ENCODE measurements at places on chromosomes 3 and 15. TPM values are rescaled to one million over a fixed set of nuclear protein-coding genes. Genes with fewer than 3 reads are reported as not detected.

Gene INKA1
- total RNA-seq, result 1.1 TPM

Gene FBXL22
- total RNA-seq, result 0.80 TPM

Gene SLC9C1
- not detected for total RNA-seq

Gene GOLGA8O
- total RNA-seq, result 2.2 TPM

Gene TLNRD1
- total RNA-seq, result 25.8 TPM

Gene CHDH
- 0.62 TPM for total RNA-seq

Gene MANF
- total RNA-seq, result 229 TPM

Gene SYNPR
- total RNA-seq, result not detected

Gene DUOXA2
- not detected for total RNA-seq

Gene SOX14
- not detected for total RNA-seq

Gene ARPP19
- 191 TPM for total RNA-seq

Gene PPM1M
- total RNA-seq, result 48.3 TPM

Gene ZNF385D
- total RNA-seq, result not detected

Gene BFSP2
- total RNA-seq, result not detected

Gene C2CD4B
- 0.58 TPM for total RNA-seq

Gene THUMPD3
- total RNA-seq, result 64.2 TPM

Gene ZNF502
- 0.82 TPM for total RNA-seq

Gene HHLA2
- 2.2 TPM for total RNA-seq
